Effector memory CD8-positive, alpha-beta T cell (primary cell): ENCODE measurements at places on chromosomes 7 and 10.

DNA sequence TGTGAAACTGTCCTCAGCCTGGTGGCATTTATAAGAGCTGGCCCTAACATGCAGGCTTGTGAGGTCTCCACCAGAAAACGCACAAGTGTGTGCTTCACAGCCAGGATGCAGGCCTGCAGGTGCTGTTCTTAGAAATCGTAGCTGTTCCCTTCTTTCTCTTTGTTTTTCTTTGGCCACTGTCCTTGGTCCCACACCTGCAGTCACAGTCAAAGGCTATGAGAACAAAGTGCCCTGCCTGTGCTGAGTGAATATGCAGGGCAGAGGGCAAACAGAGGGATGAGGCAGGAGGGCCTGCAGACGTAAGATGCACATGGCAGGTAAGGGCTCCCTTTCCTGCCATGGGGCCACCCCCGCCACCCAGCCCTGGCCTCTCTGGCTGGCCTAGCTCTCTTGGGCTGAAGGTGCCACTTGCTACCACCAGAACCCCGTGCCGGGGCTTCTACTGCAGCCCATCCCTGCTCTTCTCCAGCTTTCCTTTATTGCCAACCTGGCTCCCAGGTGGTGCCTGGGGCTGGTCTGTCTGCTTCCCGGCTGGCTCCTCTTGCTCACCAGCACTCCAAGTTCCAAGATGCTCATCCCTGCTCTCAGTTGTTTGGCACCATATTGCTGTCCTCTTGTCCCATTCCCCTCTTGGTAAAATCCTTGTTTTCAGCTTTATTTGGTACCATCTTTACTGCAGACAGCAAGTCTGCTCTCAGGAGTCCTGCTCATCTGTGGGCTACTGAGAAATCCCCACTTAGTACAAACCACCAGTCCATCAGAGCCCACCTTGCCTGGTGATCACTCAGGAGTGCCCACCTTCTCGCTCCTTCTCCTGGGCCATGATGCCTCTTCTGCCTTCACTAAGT is 308.1 kb upstream of the ZMIZ1 start:
- no peak for DNase-seq

DNA sequence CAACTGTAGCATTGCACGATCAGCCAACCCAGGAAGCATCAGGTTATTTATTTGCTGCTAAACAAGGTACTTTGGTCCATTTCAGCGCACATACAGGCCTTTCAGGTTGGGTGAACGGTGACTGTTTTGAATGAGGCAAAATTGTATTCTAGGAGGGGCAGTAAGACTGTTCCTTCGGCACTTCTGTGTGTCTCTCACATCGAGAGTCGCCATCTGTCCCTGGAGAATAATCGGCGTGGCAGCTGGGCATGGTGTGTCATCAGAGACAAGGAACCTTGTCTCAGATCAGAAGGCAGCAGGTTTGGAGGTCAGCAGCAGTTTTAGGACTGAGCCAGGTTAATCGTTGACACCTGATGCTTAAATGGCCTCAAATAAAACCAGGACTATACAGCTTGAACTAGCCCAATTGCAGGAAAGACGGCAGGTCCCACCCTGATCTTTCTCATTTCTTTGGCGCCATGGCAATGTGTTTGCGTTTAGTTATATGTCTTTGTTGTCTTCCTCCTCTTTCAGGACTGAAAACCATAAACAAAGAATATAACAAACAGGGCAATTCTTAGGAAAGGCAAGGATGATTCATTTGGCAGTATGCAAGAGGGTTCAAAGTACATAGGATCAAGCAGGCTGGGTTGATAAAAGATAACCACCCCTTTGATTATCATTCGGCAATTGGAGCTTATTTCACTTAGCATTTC is 92.0 kb upstream of the PRR15 start:
- no peak for DNase-seq

GRCh38 chr7:35359423-35359822 is 105.5 kb upstream of the TBX20 start:
- DNase-seq = no peak

- no peak for DNase-seq
Measured at GRCh38 chr7:108409146-108409545, 47.1 kb downstream of the NRCAM start.

DNA sequence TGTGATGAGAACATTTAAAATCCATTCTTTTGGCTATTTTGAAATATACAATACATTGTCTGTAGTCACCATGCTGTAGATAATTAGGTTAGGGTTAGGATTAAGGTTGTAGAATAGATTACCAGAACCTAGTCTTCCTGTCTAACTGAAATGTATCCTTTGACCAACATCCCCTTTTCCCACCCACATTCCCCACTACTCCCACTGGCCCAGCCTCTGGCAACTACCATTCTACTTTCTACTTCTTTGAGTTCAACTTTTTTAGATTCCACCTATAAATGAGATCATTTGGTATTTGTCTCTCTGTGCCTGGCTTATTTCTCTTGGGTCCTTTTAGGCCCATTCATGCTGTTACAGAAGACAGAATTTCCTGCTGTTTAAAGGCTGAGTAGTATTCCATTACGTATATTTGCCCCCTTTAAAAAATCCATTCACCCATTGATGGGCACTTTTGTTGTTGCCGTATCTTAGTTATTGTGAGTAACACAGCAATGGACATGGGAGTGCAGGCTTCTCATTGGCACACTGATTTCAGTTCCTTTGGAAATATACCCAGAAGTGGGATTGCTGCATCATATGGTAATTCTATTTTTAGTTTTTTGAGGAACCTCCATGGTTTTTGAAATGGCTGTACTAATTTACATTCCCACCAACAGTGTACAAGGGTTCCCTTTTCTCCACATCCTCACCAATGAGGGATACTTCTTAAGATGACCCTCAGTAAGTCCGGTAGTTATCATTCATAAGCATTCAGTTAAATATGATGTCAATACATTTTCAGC is 104.0 kb downstream of the RALA start:
- no peak for DNase-seq

- DNase-seq = no peak
Measured at GRCh38 chr10:178208-178607, 43.0 kb downstream of the ZMYND11 start.

GRCh38 chr10:57102236-57102635 is 741.2 kb upstream of the ZWINT start:
- DNase-seq = no peak

GRCh38 chr10:28930514-28931495 is 253.5 kb downstream of the BAMBI start:
- no peak for DNase-seq

DNA sequence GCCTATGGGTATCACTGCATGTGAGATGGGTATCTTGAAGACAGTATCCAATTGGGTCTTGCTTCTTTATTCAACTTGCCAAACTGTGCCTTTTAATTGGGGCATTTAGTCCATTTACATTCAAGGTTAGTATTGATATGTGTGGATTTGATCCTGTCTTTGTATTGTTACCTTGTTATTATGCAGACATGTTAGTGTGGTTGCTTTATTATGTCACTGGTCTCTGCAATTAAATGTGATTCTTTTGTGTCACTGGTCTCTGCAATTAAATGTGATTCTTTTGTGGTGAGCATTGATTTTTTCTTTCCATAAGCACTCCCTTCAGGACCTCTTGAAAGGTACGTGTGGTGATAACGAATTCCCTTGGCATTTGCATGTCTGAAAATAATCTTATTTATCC is 357.8 kb upstream of the STEAP1 start:
- DNase-seq = no peak

DNA sequence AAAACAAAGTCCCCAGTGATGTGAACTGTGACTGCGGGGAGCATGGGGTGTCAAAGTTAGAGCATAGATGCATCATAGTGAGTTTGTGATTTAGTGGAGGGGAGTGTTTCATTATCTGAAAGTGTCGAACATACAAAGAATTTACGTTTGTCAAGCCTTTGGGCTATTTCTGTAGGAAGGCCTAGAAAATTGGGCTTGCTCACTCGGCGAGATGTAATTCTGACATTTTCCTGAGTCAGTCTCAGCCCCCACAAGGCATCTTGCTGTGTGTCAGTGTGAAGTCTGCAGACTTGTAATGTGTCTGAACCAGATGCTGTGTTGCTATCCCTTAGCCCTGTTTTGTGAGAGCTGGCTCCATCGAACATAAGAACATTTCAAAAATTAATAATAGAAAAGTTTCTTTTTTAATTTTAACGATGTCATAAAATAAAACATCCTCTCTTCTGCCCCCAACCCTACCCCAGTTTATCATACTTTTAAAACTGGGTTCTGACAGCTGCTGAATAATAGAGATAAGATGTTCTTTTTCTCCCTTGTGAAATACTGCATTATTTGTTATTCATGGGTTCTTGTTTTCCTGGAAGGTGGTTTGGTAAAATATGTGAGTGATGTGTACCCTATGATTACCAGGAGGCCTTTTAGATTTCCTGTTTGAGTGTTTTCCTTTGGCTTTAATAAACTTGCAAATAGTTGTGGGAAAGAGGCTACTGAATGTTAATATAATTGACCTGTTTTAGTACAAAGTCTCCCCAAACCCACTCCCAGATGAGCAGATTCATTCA is 207.4 kb downstream of the GPR158 start:
- no peak for DNase-seq

- DNase-seq = no peak
Measured at GRCh38 chr10:4313051-4313450, 513.0 kb upstream of the AKR1E2 start.
